ENCODE measurements at places on chromosomes 6 and 20. TPM values are rescaled to one million over a fixed set of nuclear protein-coding genes. Genes with fewer than 3 reads are reported as not detected.

Gene KIF13A
- total RNA-seq: 20.8 TPM

Gene BMP6
- 18.5 TPM for total RNA-seq

Gene EDN1
- 42.8 TPM for total RNA-seq

Gene DACT2
- total RNA-seq: 0.40 TPM

Gene IRAK1BP1
- total RNA-seq: 0.74 TPM

Gene NMBR
- total RNA-seq: not detected

Gene OR2H1
- total RNA-seq: not detected

Gene PRR18
- total RNA-seq: 0.07 TPM

Gene TCF21
- total RNA-seq: 0.02 TPM

Gene TMEM200A
- total RNA-seq: 0.08 TPM

Gene GABRR1
- total RNA-seq: not detected

Gene CTAGE9
- not detected for total RNA-seq

Gene RPN2
- total RNA-seq: 268 TPM

Gene UBE2C
- 249 TPM for total RNA-seq

Gene MICA
- total RNA-seq: 27.6 TPM

Gene CEP85L
- 2.1 TPM for total RNA-seq

Gene GPR31
- total RNA-seq: not detected

Gene SYNDIG1
- total RNA-seq: 1.5 TPM

Gene MYB
- 1.0 TPM for total RNA-seq

Gene CRISP3
- not detected for total RNA-seq

Gene NRSN1
- not detected for total RNA-seq

Gene FAXC
- total RNA-seq: 6.3 TPM
